ENCODE measurements at places on chromosomes 3 and 15.

DNA sequence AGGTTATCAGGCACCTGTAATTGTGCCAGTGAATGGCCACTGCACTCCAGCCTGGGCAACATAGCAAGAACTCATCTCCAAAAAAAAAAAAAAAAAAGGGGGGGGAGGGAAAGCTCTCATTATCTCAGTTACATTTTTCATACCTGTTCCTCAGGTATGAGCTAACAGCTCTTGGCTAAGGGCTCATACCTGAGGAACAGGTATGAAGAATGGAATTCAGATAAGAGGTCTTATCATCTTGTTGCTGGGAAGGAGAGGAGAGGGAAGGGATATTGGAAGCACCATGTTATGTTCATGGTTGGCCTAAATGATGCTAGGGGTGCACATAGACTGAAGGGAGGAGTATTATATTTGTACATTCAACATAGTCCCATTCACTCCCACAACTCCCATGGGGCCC, 2.6 kb downstream of the SLC15A2 start:
- ATAC-seq, result no peak

DNA sequence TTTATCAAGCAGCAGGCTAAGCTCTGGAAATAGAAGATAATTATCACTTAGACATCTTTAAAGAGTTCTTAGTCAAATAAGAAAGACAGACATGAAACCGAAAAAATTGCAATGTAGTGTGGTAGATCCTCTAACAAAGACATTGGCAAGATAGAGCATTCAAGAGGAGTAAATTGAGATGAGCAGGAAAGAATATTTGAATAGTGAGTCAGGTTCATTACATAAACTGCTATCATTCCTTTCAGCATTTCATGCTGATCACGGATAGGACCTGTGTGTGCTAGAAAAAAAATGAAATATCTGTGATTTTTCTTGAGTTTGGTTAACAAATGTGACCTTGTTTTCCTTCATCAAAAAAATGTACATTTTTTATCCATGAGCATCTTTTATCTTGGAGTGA, 460.9 kb downstream of the OTOL1 start:
- ATAC-seq, result no peak

- ATAC-seq, result no peak
These were observed 260.5 kb upstream of the IGF1R start for GRCh38 chr15:98387866-98388265.

GRCh38 chr3:79285380-79285779, 482.4 kb downstream of the ROBO1 start:
- no peak for ATAC-seq

- no peak for ATAC-seq
These were observed 17.2 kb downstream of the CPN2 start for GRCh38 chr3:194333981-194334320.

- ATAC-seq, result no peak
These were observed 12.0 kb downstream of the TMEM266 start for GRCh38 chr15:76071806-76072205.

GRCh38 chr3:178982137-178982536, 89.5 kb downstream of the ZMAT3 start:
- peak; percentile 95 for ATAC-seq

- no peak for ATAC-seq
These were observed 30.8 kb downstream of the OIP5 start for GRCh38 chr15:41301587-41301986.

DNA sequence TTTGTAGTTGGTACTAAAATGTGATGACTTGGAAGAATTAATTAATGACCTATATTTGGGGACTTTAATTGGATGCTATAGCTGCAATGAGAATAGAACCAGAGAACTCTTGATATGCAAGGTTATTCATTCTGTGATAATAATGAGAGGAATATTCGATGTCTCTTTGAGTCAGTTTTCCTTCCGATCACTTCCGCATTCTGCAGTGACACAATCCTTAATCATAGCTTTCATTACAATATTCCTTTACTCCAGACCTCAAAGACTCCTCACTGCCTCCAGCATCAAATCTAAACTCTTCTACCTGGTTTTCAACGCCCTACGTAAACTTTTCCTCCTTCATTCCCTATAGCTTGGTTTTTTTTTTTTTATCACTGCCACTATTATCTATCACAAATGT, 21.6 kb downstream of the B3GNT5 start:
- no peak for ATAC-seq

- no peak for ATAC-seq
These were observed 15.8 kb upstream of the BTBD1 start for GRCh38 chr15:83082730-83083386.

DNA sequence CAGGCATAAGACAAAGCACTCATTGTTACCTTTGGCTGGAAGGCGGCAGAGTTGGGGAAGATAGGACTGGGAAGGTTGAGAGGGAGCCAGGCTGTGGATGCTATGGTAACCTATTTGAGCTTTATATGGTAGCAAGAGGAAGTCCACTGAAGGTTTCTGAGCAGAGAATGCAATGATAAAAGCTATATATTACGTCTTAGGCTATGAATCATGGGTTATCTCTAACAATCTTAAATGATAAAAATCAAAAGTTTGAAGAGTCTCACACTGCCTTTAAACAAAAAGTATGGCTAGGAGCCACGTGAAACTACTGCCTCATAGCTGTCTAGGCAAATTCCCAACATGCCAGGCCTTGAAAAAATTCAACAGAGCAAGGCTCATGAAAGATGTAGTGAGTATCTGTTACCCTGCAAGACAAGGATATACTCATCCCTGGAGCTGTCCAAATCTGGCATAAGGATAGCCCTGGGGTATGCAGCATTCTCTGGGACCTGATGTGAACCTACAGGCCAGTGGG, 4.1 kb downstream of the P3H2 start:
- ATAC-seq, result no peak

- ATAC-seq, result no peak
These were observed 35.9 kb downstream of the VGLL4 start for GRCh38 chr3:11607816-11608215.

GRCh38 chr3:112399064-112399463, 66.1 kb downstream of the CD200 start:
- ATAC-seq, result no peak

DNA sequence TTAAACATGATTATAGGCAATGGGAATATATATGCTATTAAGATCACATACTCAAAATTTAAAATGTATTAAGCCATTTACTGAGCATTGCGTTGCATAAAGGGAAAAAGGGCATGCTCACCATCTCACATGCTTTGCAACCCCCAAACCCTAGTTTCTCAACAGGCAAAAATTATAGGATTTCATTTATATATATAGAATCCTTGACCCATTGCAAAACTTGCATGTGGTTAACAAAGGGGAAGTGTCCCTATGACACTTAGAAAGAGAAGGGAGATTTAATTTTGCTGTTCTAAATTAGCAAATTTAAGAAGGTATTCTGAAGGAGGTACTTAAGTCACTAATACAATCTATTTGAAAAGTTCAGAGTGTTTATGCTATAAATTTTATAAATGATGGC, 837.8 kb downstream of the DIPK2A start:
- no peak for ATAC-seq

GRCh38 chr3:73187328-73187727, 125.9 kb downstream of the EBLN2 start:
- ATAC-seq, result no peak

DNA sequence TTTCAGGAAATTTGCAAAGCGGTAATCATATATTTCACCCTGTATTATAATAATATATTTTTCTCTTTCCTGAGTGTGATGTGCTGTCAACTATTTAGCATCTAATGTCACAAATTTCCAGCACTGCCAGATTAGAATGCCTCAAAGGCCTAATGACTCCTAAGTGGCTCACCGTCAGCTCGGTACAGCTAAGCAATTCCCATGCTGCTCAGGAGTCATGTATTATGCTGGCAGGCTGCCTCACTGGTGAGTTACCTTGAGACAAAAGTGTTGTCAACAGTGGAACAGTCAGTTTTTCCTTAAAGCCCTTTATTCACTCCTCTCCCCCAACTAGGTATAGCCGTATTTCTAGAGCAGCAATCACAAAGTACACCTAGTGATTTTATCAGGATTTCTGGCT, 83.6 kb downstream of the NSUN3 start:
- no peak for ATAC-seq

- no peak for ATAC-seq
These were observed 117.7 kb upstream of the FOXB1 start for GRCh38 chr15:59886441-59886840.

GRCh38 chr3:7978087-7978422, 523.6 kb upstream of the LMCD1 start:
- no peak for ATAC-seq

- ATAC-seq, result peak; percentile 25
These were observed 16.1 kb downstream of the KLF15 start for GRCh38 chr3:126340943-126341754.

DNA sequence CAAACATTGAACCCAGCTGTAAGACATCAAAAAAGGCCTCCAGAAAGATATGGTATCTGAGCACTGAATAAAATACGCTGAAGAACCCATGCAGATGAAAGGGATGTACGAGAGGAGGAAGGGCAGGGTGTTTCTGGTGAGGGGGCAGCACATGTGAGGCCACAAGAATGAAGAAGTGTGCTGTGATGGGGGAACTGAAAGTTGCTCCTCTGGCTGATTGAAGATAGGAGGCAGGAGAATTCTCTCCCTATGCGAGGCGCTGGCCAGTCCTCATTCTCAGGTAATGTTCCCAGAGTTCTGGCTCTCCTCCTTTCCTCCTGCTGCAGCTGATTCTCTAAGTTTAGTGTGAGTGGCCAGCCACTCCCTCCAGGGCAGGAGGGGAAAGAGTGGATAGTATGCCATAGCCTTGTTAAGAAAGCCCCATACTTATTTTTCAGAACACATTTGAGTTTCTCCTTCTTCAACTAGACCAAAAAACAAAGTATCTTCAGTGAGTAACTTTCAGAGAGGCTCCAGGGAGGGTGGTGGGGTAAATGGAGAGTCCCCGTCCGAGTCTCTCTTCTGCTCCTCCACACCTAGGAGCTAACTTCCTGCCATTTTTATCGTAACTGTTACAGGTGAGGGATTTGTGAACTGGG, 26.9 kb upstream of the MYO1E start:
- ATAC-seq, result peak; percentile 99

- no peak for ATAC-seq
These were observed 12.6 kb downstream of the RBMS3 start for GRCh38 chr3:29293421-29293820.

- ATAC-seq, result peak; percentile 67
These were observed 16.1 kb downstream of the CD276 start for GRCh38 chr15:73700041-73700842.

GRCh38 chr15:54854667-54855066, 342.1 kb downstream of the RSL24D1 start:
- ATAC-seq, result no peak

DNA sequence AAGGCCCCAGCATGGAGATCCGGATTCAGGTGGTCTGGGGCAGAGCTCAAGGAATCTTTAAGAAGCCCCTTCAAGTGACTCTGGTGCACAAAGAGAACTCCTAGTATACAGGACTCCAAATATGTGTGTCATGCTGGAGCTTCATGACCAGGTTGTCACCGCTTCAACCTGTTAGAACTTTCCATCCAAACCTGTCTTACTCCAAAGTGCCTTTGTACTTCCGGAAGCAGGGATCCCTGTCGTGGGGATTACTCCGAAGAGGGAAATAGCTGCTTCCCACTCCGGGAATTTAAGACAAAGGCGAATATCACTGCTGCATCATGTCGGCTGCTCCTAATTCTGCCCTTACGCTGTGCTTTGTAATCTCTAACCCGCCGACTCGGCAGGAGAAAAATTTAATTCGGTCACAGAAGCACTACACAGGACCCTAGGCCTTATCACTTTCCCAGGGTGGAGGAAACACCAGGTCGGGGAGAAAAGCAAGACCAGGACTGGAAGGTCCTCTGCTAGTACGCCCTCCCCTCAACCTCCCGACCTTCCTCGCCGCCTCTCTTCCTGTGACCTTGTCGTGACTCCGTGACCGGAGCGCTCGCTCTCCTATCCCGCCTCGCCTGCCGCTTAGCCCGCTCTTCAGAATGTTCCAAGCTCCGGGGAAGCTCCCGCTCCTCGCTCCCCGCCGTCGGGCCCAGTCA, 730 bp downstream of the HIGD1A start:
- ATAC-seq, result peak; percentile 17

GRCh38 chr3:32719335-32719734, 34.3 kb downstream of the CNOT10 start:
- no peak for ATAC-seq

DNA sequence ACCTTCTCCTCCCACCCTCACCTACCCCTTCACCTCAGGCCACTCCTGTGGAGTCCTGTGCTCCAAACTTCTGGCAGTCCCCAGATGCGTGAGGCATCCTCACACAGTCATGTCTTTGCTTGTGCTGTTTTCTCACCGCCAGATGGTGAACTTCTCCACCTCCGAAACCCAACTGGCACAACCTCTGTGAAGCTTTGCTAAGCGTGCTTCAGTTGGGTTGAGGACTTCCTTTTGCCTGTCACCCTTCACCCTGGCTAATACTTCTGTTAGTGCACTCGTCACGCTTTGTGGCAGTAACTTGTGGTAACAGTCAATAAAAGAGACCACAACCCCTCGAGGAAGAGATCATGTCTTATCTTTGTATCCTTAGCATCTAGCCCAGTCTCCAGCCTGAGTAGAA, 42.0 kb upstream of the SKOR1 start:
- ATAC-seq, result peak; percentile 87

GRCh38 chr15:87528873-87529272, 727.7 kb downstream of the NTRK3 start:
- no peak for ATAC-seq

DNA sequence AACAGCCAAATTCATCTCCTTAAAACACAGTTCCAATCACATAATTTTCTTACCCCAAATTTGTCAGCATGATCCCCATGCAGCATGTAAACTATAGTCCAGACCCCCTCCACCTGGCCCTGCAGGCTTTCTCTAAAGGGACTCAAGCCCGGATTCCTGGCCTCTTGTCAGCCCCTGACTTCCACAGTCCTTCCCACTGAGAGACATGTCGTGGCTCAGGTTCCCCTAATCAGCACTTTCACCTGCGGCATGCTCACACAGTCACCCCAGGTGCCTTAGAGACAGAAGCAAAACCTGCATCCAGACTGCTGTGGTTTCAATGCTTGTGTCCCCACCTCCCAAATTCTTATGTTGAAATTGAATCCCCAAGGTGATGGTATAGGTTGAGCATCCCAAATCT, 372.7 kb upstream of the ATP10A start:
- ATAC-seq, result no peak

- no peak for ATAC-seq
These were observed 27.3 kb upstream of the DUSP7 start for GRCh38 chr3:52083556-52084087.
